ENCODE measurements at places on chromosomes 12 and 14.

DNA sequence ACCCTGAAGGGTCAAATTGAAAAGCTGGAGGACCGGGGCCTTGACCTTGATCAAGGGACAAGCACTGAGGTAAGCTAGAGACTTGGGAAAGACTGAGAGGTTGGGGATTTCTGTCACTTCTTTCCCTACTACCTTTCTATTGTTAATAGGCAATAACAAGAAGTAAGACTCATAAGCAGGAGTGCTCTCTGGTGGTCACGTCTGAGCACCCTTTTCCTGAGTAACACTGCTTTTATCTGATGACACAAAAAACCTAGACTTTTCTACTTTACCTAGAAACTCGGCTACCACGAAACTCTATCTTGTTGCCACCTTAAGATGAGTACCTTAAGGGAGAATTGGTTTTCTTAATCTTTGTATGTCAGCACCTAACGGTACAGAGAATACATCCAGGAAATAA is 35.5 kb upstream of the PPFIBP1 start:
- no peak for DNase-seq

- no peak for DNase-seq
Observed at GRCh38 chr12:99059824-99060511, 414.9 kb downstream of the APAF1 start.

- no peak for DNase-seq
Observed at GRCh38 chr12:106865683-106866082, 90.0 kb upstream of the TMEM263 start.

GRCh38 chr12:94285943-94286582 is 137.7 kb downstream of the PLXNC1 start:
- no peak for DNase-seq

GRCh38 chr14:89040460-89041256 is 216.2 kb downstream of the TTC8 start:
- DNase-seq = peak; percentile 77

DNA sequence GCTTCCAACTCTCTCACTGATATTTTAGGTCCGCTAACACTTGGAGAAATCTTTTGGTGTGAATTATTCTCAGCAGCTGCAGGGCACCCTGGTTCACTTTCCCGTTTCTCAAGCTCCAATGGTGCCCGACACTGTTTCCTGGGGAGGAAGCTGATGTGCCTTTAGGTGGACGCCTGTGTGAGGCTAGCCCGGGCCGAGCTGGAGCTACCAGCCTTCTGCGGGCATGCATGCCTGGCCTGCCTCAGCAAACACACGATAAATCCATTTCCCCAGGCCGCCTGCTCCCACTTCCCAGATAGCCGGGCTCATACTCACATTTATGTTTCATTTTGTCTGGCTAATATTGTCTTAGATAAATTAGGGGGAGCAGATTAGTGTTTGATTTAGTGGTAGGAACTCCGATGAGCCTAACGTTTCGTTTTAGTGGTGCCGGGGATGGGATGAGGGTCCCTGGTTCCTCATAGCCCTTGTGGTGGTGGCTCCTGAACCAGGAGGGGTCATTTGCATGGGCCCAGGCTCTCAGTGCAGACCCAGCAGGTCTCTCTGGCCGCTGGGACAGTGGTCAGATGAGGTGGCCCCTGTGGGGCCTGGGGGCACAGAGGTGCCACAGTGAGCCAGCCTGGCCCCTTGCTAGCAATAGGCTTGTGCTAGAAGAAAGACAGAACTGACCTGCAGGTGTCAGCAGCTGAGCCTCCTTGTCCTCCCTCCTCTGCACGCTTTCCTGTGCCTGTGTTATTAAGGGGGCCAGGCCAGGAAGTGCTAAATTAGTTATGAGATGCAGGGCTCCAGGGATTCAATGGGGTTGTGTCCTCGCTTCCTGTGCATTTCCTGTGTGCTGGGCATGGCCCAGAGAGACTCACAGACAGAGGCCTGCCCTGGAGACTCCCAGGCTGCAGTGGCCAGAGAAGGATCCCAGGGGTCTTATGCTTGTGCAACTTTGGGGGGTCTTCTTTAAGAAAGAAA is 88.3 kb downstream of the KIF26A start:
- no peak for DNase-seq

GRCh38 chr14:99679111-99679510 is 5.0 kb upstream of the CYP46A1 start:
- DNase-seq = no peak

DNA sequence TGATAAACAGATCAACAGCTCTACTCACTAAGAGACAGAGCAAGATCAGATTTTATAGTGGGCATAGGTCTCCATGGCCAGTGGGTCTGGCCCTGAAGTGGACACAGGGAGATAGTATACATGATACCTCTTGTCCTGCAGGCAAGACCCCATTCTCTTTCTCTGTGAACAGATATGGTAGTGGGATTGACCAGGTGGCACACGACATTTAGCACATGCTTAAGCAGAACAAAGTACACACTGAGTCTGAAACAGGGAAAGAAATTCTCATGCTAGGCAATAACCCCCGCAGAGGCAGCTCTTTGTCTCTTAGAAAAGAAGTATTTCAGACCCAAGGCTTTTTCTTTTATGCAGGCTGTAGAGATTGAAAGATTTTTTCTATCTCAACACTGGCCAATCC is 1331.2 kb downstream of the FSCB start:
- DNase-seq = no peak

DNA sequence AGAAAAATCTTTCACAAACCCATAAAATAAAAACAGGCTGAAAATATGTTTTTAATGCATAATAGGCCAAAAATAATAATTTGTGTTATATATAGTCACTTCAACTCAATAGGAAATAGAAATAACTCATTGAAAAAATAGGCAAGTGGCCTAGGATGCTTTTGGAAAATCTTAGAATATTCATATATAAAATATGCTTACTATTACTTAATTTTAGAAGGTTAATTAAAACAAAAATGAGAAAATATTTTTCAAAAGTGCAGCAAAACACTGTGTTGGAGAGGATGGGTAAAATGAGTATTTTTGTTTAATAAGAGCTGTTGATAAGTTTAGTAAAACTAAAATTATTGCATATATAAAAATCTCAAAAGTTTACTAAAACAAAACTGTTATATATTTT is 308.0 kb upstream of the ATXN7L3B start:
- no peak for DNase-seq

DNA sequence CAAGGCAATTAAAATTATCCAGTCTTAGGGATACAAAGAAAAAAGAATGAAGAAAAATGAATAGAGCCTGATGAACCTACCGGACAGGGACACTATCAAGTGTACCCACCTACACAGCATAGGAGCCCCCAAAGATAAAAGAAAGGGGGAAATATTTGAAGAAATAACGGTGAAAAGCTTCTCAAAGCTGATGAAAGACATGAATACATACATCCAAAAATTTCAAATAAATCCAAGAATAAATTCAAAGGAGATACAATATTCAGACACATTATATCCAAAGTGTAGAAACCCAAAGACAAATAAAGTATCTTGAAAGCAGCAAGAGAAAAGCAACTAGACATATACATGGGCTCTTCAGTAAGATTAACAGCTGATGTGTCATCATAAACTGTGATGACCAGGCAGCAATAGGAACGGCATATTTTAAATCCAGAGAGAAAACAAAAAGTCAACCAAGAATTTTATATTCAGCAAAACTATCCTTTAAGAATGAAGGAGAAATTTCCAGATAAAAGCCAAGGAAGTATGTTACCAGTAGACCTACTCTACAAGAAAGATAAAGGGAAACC is 56.0 kb downstream of the CDK17 start:
- no peak for DNase-seq

DNA sequence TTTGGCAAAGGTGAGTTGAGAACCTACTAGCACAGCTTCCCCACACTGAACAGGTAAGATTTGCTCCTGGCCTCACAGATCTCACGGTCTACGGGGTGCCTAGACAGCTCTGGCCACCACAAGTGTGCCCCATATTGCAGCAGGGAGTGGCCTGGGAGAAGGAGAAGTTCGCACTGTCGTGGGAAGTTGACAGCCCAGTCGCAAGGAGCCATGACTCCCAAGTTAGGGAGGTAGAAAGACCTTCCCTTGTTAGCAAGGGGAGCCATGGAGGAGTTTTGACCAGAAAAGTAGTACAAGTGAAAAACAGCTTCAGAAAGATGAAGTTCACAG is 316.3 kb downstream of the BCL11B start:
- DNase-seq = no peak

- no peak for DNase-seq
Observed at GRCh38 chr12:56862264-56862663, 71.9 kb downstream of the SDR9C7 start.

DNA sequence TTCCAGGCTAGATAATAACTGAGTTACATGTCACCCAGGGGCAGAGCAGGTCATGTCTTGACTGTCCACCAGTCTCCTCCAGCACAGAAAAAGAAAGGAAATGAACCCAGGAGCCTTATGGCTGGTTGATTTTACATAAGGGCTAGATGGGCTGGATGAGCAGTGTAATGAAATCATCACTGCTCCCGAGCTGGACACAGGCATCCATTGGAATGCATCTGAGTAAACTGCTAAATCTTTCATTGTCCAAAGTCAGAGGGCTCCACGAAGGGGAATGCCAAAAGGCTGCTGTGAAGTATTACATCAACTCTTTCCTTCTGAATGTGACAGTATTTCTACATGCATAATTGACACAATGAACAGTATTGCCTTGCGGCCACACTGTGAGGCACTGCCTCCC is 30.1 kb upstream of the TSPAN11 start:
- DNase-seq = no peak

GRCh38 chr12:104303538-104304151 is at the start of gene EID3:
Gene EID3 (plus strand): TSS chr12:104303739. CDS start chr12:104303935, 196 bp downstream.
- peak; percentile 90 for DNase-seq

- DNase-seq = peak; percentile 84
Observed at GRCh38 chr12:121590476-121591143, 9.8 kb upstream of the KDM2B start.

GRCh38 chr12:95216711-95217376 is 423 bp downstream of the FGD6 start:
- DNase-seq = no peak

DNA sequence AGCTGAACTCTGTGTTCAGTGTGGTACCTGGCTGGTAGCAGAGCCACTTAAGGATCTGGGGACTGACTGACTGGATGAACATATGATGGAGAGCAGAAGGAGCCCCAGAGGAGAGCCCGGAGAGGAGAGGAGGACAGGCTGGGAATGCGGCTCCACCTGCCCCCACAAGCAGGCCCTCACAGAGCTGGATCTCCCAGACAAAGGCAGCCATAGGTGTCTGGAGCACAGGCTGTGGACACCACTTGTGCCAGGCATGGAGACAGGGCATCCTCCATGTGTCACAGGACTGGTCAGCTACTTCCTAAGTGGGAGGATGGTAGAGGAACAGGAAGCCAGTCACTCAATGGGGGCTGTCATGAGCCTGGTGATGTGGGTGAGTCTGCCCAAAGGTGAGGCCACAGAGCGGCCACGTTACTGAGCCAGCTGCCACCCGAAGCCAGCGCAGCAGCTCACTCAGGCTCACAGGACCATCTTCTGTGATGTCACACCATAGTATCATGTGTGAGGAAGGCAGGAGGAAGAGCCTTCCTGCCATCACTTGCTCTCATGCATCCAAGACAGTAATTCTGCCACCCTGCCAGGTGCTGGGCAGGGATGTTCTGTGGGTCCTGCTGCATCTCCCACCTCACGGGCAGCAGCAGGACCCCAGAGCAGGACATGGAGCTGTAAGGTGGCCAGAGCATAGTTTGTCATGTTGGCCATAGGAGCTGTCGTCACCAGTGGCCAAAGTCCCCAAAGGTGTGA is 72.1 kb downstream of the PRIMA1 start:
- no peak for DNase-seq

DNA sequence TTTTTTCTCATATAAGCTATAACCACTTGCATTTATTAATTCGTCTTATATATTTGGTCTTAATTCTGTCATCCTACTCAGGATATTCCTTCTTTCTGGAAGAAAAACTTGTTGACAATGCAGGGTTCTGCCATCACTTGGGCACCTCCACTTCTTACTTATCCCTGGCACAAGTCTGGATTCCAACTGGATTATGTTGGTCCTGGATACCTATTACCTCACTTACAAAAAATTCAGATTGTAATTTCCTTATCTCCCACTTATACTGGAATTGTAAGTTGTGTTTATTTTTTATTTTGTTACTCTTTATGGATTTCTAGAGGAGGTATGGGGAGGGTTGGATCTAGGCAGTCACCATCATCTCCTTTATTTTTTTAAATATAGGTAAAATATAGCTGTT is 36.7 kb downstream of the LRRIQ1 start:
- no peak for DNase-seq

DNA sequence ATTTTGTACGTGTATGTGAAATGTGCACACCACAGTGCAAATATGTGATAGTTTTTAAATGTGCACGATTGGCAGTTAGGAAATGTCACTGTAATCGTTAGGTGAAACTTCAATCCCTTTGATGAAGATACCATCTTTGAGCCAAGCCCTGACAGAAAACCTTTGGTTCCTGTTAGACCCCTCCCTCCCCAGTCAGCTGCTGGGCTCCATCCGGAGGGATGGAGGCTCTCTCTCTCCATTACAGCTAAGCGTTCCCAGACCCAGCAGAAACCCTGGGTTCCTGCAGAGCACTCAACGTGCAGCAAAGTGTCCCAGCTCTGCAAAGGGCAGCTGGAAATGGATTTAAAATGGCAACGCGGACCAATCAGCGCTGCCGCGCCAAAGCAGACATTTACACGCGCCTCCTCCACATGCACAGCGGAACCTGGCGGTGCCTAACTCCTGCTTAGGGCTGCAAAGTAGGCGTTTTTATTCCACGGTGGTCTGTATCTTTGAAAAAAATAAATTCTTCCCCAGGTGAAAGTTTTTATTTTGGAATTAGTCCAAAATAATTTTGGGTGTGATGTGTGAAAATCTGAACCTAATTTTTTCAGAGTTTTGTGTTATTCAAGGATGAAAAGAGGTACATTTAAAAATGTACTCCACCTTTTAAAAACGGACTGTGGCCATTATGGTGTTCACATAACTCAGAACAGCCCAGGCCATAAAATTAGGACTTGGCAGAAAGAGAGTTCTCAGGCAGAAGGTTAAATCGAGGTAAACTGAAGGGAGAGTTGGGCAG is 1.4 kb upstream of the HMGA2 start:
- no peak for DNase-seq

DNA sequence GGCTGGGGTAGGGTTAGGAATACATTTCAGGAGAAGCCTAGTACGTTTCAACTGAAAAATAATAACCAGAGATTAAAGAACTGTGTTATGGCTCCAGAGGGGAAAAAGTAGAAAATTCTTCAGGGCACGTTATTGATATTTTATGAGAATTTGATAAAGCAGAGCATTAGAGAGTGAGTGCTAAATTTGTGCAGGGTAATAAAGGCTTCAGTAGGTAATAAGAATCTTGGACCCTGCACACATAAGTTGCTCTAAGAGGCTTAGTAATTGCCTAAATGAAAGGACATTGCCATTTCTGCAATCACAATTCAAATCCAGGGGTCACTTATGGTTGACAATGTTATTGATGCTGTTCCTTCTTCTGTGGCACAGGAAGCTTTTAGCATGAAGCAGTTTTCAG is 439.4 kb upstream of the DCN start:
- DNase-seq = no peak

- DNase-seq = no peak
Observed at GRCh38 chr14:73714656-73715081, 485 bp upstream of the PNMA1 start.

- DNase-seq = no peak
Observed at GRCh38 chr14:51430079-51430478, 190.0 kb downstream of the TMX1 start.

All from CD8-positive, alpha-beta memory T cell (primary cell).